Temporal lobe (tissue), 4 donors: ENCODE measurements at places on chromosomes 1 and 21. TPM values are rescaled to one million over a fixed set of nuclear protein-coding genes. Genes with fewer than 3 reads are reported as not detected.

The TGFB2 gene
- total RNA-seq = 23.1 TPM

The HTR6 gene
- total RNA-seq = 0.25 TPM

The GPA33 gene
- not detected for total RNA-seq

The NIBAN1 gene
- total RNA-seq = 2.5 TPM

The RHEX gene
- not detected for total RNA-seq

The TCHHL1 gene
- total RNA-seq = not detected

The TTC34 gene
- total RNA-seq = 0.25 TPM

The FNDC10 gene
- 2.2 TPM for total RNA-seq

The GJA9 gene
- total RNA-seq = not detected

The LRRC39 gene
- 4.4 TPM for total RNA-seq

The FAM151A gene
- not detected for total RNA-seq

The LCE3E gene
- not detected for total RNA-seq

The LCE1A gene
- total RNA-seq = not detected

The C1QB gene
- total RNA-seq = 5.9 TPM

The HJV gene
- under 0.01 TPM for total RNA-seq

The TMCO1 gene
- total RNA-seq = 43.5 TPM

The PCP4 gene
- total RNA-seq = 5.2 TPM

The DNAI4 gene
- 9.6 TPM for total RNA-seq

The TMPRSS2 gene
- total RNA-seq = not detected

The ABCG1 gene
- total RNA-seq = 15.0 TPM

The PADI2 gene
- 0.74 TPM for total RNA-seq

The RXFP4 gene
- not detected for total RNA-seq

The MYOG gene
- total RNA-seq = not detected

The TMEM50A gene
- 92.7 TPM for total RNA-seq

The TCP10L gene
- total RNA-seq = 4.7 TPM

The AIRE gene
- total RNA-seq = under 0.01 TPM

The TMCC2 gene
- 27.5 TPM for total RNA-seq

The LCE2C gene
- total RNA-seq = not detected

The C2CD2 gene
- total RNA-seq = 8.4 TPM
